B cell (primary cell): ENCODE measurements at places on chromosomes 12 and 14.

DNA sequence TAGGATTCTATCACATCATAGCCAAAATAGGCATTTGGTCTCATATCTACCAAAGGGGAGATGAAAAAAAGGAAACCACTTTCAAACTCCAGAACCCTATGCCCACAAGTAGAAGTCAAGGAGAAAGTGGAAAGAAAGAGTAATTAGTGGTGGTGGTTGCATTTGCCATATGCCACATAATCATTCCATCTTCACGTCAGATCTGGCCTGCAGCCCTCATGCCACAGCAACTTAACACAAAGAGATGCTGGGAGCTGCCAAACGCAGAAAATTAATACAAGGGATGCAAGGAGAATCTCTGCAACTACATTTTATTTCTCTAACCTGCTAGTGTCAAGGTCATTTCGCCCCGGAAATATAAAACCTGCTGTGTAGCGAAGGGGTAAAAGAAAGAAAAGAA lies 148.6 kb upstream of the FOXN3 start:
- DNase-seq = no peak

DNA sequence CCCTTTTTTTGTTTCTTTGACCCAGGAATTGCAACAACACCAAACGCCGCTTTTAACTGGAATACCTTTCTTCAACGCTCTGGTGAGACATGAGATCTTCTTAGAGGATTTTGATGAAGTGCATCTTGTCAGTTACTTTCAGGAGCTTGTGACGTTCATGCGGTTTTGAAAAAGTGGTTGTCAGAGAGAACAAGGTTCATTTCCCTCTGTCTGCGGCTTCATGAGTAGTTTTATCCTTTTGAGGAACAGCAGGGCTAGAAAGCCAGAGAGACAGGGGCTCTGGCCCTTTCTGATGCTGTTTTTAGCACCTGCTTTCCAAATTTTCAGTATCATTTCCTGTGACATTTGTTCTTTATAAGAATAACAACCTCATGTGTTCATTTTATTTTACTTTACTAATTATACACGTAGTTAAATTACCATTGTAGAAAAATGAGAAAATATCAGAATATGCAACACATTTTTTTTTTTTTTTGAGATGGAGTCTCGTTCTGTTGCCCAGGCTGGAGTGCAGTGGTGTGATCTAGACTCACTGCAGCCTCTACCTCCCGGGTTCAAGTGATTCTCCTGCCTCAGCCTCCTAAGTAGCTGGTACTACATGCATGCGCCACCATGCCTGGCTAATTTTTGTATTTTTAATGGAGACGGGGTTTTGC lies 61.8 kb downstream of the GLT1D1 start:
- peak; percentile 65 for DNase-seq

- no peak for DNase-seq
These were observed 396.2 kb downstream of the NUAK1 start for GRCh38 chr12:105742567-105742874.

DNA sequence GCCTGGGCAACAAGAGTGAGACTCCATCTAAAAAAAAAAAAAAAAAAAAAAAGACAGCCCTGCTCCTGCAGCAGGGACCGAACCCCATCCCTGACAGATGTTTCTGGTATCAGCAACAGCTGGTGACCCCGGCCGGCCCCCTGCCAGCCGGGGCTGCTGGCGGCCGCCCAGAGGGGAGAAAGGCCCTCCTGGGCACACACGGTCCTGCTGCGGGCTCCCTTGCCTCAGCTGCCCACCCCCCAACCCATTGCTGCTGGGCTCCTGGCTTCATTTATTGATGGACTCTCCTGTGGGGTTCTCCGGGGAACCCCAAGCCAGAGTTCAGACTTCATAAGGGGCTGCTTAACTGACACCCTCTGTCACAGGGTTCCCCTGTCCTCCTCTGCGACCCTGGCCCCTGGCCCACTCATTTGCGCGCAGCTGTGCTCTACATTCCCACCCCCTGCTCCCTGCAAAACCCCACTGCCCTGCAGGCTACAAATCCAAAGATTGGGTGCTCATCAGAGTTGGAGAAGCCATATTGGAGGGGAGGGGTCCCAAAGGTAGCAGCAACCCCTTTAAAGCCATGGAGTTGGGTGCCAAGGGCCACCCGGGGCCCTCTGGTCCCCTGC lies 103.6 kb upstream of the RTL1 start:
- DNase-seq = no peak

- DNase-seq = no peak
These were observed 715 bp downstream of the KLRC4 start for GRCh38 chr12:10408842-10409241.

GRCh38 chr12:11981121-11981733 lies 89.5 kb upstream of the BCL2L14 start:
- peak; percentile 23 for DNase-seq

- no peak for DNase-seq
These were observed 5.9 kb upstream of the ALG10 start for GRCh38 chr12:34016361-34016760.

- peak; percentile 68 for DNase-seq
These were observed 551 bp downstream of the RAP1B start for GRCh38 chr12:68611094-68611805.
